ENCODE measurements at places on chromosomes 6 and 20.

GRCh38 chr20:1942061-1942460, 46.9 kb downstream of the SIRPA start:
- no peak for DNase-seq

GRCh38 chr6:155830531-155830930, 374.9 kb upstream of the NOX3 start:
- no peak for DNase-seq

GRCh38 chr20:33843854-33844253, 32.7 kb downstream of the CHMP4B start:
- no peak for DNase-seq

DNA sequence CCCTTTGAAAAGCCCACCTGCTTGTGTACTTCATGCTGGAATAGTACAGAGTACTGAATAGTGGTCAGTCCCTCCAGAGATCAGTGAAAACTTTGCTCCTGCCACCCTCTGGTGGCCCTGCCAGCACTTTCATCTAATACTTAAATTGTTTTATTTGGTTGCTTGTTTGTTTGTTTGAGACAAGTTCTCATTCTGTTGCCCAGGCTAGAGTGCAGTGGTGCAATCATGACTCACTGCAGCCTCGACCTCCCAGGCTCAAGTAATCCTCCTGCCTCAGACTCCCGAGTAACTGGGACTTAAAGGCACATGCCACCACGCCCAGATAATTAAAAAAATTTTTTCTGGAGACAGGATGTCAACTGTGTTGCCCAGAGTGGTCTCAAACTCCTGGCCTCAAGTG, 9.1 kb downstream of the FAM83D start:
- no peak for DNase-seq

DNA sequence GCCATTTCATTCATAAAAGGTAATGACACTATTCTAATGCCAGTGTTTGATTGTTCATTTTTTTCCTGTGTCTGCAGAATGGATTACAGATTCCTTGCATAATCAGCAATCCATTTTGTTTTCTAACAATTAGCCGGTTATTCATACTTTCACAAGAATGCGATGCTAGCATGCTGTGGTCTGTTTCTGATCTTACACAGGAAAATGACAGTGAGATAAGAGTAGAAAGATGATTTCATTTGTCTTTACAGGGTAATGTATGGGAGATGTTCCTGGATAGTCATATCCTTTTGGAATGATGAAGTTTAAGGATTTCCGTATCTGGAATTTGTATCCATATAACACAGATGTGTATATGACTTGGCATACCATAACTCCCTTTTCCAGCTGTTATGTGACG, 207.3 kb downstream of the FARS2 start:
- DNase-seq: no peak

DNA sequence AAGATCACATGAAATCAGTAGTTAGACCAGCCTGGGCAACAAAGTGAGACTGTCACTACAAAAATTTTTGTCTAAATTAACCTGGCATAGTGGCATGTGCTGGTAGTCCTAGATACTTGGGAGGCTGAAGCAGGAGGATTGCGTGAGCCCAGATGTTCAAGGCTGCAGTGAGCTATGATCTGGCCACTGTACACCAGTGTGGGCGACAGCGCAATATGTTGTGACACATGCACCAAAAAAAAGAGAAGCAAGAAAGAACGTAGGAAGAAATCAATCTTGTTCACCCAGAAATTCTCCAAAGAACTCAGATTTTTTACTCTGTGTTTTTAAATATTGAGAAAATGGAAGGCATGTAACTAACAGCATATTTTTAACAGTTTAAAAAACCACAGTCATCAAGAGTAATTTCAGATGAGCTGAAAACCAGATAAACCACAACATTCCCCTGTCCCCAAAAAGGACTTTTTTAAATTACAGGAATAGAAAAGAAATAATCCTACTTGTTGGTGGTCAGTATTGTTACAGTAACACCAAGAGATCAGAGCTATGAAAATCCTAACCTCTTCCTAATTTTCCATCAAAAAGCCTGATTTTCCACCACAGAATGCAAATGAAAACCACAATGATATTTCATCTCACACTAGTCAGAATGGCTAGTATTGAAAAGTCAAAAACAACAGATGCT, 240.2 kb downstream of the KHDC1L start:
- DNase-seq: no peak

- DNase-seq: no peak
Measured at GRCh38 chr6:73766040-73766439, 70.0 kb downstream of the CD109 start.

DNA sequence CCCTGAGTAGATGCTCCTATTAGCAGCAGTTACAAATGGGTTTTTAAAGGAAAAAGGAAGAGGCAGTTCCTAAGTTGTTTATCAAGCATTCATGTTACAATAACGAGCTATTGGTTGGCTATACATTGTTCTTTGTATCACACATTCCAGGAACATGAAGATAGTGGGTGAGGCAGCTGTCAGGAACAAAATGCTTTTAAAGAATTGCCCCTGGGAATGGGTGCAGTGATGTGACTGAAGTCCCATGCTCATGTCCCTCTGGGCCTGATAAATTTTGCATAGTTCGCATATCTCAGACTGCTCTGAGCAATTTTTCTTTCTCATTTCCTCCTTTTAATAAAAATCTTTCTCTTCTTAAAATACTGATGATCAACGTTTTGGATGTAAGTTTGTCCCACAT, 3.7 kb downstream of the ENPP1 start:
- DNase-seq: no peak

DNA sequence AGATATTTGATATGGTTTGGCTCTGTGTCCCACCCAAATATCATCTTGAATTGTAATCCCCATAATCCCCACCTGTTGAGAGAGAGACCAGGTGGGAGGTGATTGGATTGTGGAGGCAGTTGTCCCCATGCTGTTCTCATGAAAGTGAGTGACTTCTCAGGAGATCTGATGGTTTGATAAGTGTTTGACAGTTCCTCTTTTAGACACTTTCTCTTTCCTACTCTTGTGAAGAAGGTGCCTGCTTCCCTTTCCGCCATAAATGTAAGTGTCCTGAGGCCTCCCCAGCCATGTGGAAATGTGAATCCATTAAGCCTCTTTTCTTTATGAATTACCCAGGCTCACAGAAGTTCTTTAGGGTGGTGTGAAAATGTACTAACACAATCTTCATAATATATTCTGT, 1404.0 kb upstream of the ADGRB3 start:
- no peak for DNase-seq

DNA sequence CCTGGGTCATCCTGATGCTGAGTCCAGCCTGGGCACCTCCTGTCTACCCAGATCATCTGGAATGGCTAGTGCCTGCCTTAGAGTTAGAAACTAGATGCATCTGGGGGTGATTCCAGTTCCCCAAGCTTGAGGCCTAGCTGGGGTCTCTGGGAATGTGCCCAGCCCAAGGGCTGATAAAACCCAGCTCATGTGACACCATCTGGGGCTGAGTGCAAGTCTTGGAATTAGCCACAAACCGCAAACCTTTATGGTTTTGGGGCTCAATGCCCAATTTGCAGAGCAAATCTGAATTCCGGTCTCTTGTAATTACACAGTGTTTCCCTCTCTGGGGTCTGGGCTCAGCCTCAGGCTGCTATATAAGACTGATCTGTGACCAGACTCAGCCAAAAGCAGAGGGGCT, at the start of gene BPIFB4:
BPIFB4 (plus strand) TSS at position 385 of the 400 bp plus-strand sequence. CDS start 1,884 bp downstream, outside the sequence.
- DNase-seq: no peak

GRCh38 chr20:57205606-57206219, 60.7 kb downstream of the BMP7 start:
- DNase-seq: no peak

GRCh38 chr6:5592886-5593519, 331.7 kb downstream of the FARS2 start:
- no peak for DNase-seq

GRCh38 chr6:37417393-37417792, 15.6 kb upstream of the CMTR1 start:
- no peak for DNase-seq

- no peak for DNase-seq
Measured at GRCh38 chr6:76453270-76453669, 380.8 kb upstream of the IMPG1 start.

- no peak for DNase-seq
Measured at GRCh38 chr6:89021629-89022028, 58.2 kb upstream of the RNGTT start.
